ENCODE measurements at places on chromosomes 3 and 15. TPM values are rescaled to one million over a fixed set of nuclear protein-coding genes. Genes with fewer than 3 reads are reported as not detected.

GRCh38 chr3:66497288-66497984 lies 3.4 kb downstream of the LRIG1 start:
- ATAC-seq, result no peak

GRCh38 chr15:35486296-35486695 lies 59.7 kb downstream of the DPH6 start:
- no peak for ATAC-seq

DNA sequence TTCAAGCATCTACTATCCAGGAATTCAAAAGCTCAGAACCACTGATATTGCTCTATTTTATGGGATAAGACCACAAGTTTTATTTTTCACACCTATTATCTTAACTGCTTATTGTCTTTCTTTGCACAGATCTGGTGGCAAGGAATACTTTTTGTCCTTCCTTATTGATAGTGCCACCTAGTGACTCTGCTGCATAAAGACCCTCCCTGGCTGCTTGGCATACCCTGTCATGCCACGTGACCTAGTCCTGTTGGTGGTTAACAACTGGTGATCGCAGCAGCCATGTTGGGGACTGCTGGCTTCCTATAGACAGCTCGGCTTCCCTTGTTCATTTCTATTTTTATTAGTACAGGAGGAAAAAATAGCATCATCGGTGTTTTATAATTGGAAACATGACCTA lies 236.3 kb downstream of the MEX3B start:
- no peak for ATAC-seq

GRCh38 chr15:72168131-72168807 lies 29.3 kb downstream of the GRAMD2A start:
- ATAC-seq, result peak; percentile 41

GRCh38 chr3:115147329-115148141 lies 447 bp upstream of the ZBTB20 start:
- ATAC-seq, result peak; percentile 95

DNA sequence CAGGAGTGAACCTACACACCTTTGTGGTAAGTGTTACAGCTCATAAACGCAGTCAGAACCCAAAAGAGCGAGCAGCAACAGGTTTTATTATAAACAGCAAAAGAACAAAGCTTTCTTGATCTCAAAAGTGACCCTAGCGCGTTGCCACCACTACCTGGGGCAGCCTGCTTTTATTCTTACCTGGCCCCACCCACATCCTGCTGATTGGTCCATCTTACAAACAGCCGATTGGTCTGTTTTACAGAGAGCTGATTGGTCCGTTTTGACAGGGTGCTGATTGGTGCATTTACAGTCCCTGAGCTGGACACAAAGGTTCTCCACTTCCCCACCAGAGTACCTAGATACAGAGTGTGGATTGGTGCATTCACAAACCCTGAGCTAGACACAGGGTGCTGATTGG lies 143.1 kb downstream of the ARRDC4 start:
- no peak for ATAC-seq

SCN11A gene
- 0.04 TPM for total RNA-seq

GRCh38 chr3:44016818-44017217 lies 224.9 kb upstream of the TOPAZ1 start:
- ATAC-seq, result no peak

GRCh38 chr15:88987591-88987933 lies 74.4 kb upstream of the MFGE8 start:
- no peak for ATAC-seq

- no peak for ATAC-seq
Observed at GRCh38 chr15:90981681-90982080, 12.7 kb downstream of the PRC1 start.

DNA sequence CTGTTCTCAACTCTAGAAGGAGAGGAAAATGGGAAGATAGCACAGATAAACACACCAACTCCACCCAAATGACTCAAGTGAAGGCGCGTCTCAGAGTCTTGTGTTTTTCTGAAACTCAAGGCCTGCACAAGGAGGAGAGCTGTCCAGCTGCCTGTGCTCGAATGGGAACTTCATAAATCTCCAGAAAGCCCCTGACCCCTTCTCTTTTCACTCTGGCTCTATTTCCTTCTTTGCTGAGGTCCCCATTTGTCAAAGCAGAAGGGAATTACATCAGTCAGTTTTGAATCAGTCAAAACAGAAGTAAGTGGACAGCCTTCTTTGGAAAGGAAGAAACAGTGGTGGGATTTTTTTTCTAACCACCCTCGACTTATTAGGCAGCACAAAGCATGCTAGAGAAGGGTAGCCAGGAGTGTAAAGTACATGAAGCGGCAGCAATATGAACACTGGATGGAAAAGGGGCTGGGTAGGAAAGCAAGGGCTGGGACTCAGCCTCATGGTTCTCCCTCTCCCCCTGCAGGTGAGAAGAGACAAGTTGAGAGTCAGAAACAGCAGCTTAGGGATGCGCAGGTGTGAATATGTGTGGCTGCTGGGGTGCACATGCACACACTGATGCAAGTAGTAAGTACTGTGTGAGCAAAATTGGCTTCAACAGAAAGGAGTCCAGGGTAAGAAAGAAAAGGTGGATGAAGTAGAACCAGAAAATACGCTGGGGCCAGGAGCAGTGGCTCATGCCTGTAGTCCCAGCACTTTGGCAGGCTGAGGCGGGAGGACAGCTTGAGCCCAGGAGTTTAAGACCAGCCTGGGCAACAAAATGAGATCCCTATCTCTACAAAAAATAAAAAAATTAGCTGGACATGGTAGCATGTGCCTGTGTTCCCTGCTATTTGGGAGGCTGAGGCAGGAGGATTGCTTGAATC lies 36.6 kb upstream of the MAGEF1 start:
- ATAC-seq, result peak; percentile 88

PODXL2 gene
- 2.7 TPM for total RNA-seq

PEX5L gene
- not detected for total RNA-seq

DNA sequence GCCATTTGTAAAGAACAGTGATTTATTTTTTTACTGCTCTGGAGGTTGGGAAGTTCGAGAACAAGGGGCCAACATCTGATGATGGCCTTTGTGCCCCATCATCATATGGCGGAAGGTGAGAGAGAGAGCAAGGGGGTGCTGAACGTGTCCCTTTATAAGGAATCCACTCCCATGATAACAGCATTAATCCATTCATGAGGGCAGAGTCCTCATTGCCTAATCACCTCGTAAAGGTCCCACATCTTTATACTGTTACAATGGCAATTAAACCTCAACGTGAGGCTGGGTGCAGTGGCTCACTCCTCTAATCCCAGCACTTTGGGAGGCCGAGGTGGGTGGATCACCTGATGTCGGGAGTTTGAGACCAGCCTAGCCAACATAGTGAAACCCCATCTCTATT lies 8.3 kb downstream of the IL12A start:
- ATAC-seq, result no peak

- peak; percentile 37 for ATAC-seq
Observed at GRCh38 chr3:13879946-13880810, at the start of gene WNT7A. Gene WNT7A (minus strand): TSS chr3:13880071. CDS start chr3:13879816, 255 bp downstream.

- ATAC-seq, result no peak
Observed at GRCh38 chr3:184238246-184238818, 8.9 kb downstream of the VWA5B2 start.

DNA sequence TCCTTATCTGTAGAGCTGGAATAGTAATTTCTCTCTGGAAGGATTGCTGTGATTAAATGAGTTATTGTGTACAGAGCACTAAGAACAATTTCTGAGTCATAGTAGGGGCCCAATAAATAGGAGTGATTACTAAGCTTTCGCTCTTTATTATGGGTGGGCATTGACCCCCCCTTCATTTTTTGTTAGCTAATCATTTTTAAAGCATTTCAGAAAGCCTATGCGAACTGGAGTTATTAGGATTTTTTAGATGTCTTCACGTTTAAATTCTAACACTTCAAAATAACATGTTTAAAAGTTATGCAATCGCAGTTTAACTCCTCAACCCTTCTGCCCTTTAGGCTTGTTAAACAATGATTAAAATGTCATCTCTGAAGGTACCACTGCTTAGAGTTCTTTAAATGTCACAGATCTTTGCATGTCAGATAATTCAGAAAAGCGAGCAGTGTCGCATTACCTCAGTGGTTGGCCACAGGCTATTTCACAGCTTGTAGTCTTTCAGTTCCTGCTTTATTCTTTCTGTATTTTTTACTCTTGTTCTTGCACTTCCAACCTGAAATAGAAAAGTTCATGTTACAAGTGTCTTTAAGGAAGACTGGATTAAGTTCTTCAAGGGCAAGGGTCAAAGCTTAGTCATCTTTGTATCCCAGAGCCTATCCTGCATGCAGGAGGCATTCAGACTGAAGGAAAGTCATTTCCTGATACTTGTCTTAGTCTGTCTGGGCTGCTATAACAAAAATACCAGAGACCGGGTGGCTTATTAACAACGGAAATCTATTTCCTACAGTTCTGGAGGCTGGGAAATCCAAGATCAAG lies 102.9 kb downstream of the FNDC3B start:
- peak; percentile 46 for ATAC-seq

MYO9A gene
- 23.1 TPM for total RNA-seq

DNA sequence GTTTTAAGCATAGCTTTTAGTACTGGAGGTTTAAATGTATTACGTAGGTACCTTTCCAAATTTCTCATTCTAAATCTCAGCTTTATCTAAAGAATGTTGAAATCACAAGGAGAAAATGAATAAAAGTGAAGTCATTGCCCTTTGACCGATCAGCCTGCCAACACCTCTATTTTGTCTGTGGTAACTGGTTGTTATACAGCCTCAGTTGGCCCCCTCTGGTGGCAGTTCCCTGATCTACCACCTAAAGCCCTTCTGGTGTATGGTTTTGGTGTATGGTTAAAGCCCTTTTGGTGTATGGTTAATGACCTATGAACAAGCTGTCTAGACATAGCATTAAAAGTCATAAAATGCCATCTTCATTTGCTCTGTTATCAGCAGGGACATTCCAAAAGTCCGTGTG lies 378.2 kb upstream of the AZI2 start:
- no peak for ATAC-seq

- peak; percentile 7 for ATAC-seq
Observed at GRCh38 chr3:50675179-50676030, 678 bp downstream of the DOCK3 start.

GRCh38 chr15:77387365-77388105 lies 32.4 kb downstream of the PEAK1 start:
- no peak for ATAC-seq

DNA sequence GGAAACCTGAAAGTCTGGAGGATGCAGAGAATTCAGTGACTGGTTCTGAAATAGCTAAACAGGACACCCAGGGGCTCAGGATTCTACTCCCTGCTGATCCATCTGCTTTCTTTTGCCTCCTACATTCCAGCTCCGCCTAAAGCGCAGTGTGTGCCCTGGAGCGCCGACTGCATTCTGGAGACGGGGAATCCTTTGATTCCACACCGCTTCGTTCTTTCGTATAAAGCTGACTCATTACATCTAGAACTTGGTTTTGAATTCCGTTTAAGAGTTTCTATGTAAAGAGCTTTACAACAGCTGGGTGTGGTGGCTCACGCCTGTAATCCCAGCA lies 61.8 kb downstream of the SENP2 start:
- no peak for ATAC-seq

DNA sequence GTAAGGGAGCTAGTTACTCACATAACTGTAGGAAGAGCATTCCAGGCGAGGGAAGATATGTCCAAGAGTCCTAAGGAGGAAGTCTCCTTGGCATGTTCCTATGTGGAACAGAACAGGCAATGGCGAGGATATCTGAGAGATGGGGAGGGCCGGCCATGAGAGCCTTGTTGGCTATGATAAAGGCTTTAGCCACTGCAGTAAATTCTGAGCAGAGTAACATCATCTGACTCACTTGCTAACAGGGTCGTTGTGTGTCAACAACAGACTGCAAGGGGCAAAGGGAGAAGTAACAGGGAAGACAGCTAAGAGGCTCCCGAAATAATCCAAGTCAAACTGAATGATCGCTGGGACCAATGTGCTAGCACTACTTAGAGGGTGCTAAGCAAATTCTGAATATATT lies 21.6 kb downstream of the SFMBT1 start:
- ATAC-seq, result no peak

DNA sequence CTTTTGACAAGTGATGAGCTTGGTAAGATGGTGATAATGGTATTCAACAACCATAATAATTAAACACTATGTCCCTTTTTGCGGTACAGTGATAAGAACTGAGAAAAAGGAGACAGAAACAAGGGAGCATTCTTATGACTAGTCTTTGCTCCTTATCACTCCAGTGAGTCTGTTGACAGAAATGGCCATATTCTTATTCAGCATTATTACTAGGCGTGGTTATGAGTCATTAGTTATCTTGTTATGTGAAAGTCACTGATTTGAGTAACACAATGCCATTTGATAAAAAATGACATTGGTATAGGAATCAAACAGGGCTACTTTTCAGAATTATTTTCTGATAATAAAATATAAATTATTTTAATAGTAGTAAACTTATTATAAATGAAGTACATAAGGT lies 193.5 kb downstream of the C3orf38 start:
- no peak for ATAC-seq

GRCh38 chr15:91516866-91517265 lies 336.6 kb upstream of the SLCO3A1 start:
- ATAC-seq, result no peak

MEIS2 gene
- 10.3 TPM for total RNA-seq

- peak; percentile 88 for ATAC-seq
Observed at GRCh38 chr3:105274958-105275357, 91.8 kb upstream of the ALCAM start.

GRCh38 chr15:52615302-52615701 lies 46.5 kb upstream of the ARPP19 start:
- ATAC-seq, result no peak

- ATAC-seq, result peak; percentile 87
Observed at GRCh38 chr3:38376098-38376816, 29.7 kb downstream of the XYLB start.

DNA sequence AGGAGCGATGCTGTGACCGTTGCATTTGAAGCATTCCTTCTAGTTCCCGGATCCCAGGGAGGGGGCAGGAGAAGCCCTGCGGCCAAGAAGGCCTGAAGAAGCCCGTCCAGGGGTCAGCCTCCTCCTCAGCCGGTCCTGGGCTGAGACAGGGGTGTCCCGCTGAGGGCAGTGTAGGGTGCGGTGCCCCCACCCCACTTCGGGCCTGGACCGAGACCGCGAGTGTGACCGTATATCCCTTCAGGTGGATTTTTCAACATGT lies 2.8 kb downstream of the OCA2 start:
- ATAC-seq, result peak; percentile 0

GRCh38 chr3:45592405-45592804 lies 2.1 kb upstream of the LIMD1 start:
- no peak for ATAC-seq

- ATAC-seq, result no peak
Observed at GRCh38 chr3:55717481-55717880, 230.4 kb upstream of the WNT5A start.

GRCh38 chr3:45885979-45886705 lies at the start of gene CCR9:
Gene CCR9 (plus strand): TSS chr3:45886543. CDS start chr3:45894934, 8,391 bp downstream.
- no peak for ATAC-seq

RHOV gene
- 118 TPM for total RNA-seq

- peak; percentile 41 for ATAC-seq
Observed at GRCh38 chr3:196694941-196695848, 16.9 kb downstream of the CEP19 start.

GRCh38 chr3:43926055-43926454 lies 235.3 kb downstream of the ABHD5 start:
- no peak for ATAC-seq

DNA sequence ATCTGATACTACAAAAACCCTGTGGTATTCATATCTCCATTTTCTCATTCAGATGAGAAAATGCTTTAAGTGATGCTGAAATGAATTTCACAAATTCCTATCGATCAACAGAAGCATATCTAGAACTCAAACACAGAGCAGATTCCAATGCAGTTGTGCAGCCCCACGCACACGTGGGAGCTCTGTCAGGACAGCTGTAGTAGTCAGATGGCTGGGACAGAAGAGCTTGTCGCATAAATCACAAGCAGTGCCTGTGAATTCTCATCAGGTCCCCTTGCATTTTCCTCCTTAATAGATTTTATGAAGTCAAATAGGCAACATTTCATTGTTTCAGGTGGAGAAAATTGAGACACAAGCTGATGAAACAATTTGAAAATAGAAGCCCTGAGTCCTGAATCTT lies 792.3 kb downstream of the AGBL1 start:
- no peak for ATAC-seq

Data from esophagus mucosa (tissue), 1 donor.